Natural killer cell treated with Interleukin-12 subunit alpha and Interleukin-12 subunit beta and Interleukin-15 and Interleukin-18, amount 100 ng/mL, for 72 hours (primary cell): ENCODE measurements at places on chromosomes 2 and 18. TPM values are rescaled to one million over a fixed set of nuclear protein-coding genes. Genes with fewer than 3 reads are reported as not detected.
A peak's percentile ranks its signal among the peaks of the same experiment; 100 is the strongest.

DNA sequence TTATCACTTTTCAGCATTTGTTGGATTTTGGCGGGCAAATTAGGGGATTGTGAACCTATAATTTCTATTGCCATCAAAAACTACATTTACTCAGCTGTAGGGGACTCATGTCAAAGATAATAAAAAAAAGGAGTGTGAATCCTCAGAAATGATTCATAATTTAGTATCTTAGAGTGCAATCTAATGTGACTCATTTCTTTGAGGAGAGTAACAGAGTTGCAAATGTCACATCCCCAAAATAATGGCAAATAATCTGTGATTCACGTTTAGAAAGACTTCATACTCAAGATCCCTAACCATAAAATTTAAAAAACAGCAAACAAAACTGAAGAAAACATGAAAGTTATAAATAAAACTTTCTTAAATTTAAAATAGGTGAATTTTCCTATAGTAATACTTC lies 373.0 kb downstream of the CDH2 start:
- DNase-seq: no peak

DNA sequence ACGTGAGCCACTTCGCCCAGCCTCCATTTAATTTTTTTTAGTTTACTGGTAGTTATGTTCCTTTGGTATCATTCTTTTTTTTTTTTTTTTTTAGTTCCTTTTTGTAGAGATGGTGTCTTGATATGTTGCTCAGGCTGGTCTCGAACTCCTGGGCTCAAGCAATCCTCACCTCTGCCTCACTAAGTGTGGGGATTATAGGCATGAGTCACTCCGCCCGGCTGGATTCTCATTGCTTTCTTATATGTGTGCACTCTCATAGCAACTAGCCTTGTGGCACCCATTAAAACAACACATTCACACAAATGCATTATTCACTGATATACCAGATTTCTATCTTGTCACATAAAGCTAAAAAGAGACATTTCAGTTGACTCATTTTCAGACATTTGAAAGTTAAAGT lies 4.2 kb downstream of the TTC27 start:
- no peak for DNase-seq

DNA sequence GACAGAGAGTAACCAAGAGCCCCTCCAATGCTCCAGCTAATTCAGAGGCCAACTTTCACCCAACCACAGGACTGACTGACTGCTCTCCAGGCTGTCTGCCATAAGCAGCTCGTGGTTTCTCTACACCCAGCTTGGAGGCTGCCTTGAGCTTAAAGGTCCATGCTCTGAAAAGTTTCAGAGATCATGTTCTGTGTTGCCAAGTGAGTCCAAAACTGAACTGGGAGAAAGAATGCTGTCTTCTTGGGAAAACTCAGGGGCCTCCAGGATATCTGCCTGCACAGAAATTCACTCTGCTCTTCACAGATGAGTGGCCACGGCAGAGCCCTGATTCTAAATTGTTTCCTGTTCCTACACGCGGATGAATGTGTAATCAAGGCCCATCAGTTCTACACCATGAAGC lies 51.1 kb downstream of the LPIN2 start:
- DNase-seq: no peak

DNA sequence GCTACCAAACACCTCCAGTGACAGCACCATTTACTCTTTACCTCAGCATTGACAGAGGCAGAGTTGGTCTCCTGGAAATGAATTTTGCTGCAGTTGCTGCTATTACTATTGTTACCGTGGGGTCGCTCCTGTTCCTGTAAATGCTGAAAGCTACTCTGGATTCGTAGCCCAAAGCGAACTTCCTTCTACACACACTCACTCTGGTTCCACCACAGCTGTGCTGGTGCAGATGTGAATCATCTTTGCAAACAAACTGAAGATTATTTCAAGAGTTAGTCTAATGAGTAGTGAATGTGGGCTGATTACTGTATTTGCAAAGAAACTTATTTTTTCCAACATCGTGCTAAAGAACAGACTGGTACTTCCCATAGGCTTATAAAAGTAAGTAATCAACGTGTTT lies 304.0 kb downstream of the LPIN1 start:
- DNase-seq: no peak

DNA sequence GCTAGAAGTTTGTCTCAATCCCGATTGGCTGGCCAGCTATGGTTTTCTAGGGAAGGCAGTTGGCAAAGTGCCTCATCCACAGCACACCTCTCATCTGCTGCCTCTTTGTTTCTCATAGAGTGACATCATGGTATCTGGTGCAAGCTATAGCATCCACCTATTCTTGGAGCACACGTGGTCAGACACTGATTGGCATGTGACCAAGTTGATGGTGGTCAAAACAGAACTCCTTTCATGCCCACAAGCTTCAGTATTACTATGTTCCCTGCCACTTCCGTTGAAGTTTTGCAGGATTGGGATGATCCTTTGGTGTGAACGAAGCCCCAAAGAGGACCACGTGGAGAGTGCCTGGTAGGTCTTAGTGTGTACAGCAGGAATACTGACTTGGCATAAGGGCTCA lies 28.8 kb downstream of the TTC32 start:
- peak; percentile 38 for DNase-seq

- no peak for DNase-seq
These were observed 32.1 kb downstream of the SDC1 start for GRCh38 chr2:20192781-20193180.

GRCh38 chr2:121239969-121240368 lies 45.0 kb downstream of the TFCP2L1 start:
- DNase-seq: no peak

DNA sequence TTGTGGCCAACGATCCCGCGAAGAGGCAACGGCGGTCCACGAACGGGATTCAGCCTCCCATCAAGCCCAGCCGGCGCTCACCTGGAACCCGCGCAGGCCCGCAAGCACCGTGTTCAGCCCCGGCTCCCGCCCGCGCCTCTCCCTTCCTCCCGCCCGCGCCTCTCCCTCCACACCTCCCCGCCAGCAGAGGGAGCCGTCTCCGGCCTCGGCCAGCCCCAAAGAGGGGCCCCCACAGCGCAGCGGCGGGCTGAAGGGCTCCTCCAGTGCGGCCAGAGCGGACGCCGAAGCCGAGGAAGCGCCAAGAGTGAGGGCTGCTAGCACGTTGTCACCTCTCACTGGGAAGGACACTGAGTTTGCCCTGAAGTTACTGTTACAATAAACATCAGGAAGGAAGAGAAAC lies 55.3 kb upstream of the LAPTM4A start:
- no peak for DNase-seq

GRCh38 chr18:63534615-63535014 lies 7.6 kb upstream of the SERPINB12 start:
- no peak for DNase-seq

DNA sequence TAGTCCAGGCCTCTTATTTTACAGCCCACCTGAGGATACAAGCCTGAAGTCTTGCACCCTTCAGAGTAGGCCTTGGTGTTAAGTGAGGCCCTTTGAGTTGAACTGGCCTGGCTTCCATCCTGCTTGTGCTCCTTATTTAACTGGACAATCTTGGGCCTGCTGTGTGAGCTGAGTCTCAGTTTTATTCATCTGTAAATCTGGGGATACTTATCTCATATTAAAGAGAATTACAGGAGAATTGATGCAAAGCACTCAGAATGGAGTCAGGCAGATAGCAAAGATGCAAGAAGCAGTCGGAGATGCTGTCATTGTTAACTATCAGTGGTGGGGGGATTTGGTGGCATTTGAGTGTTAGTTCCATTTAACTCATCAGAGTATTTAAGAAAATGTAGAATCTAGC lies 36.8 kb downstream of the MFSD6 start:
- no peak for DNase-seq

GRCh38 chr18:45938488-45938935 lies 28.6 kb downstream of the EPG5 start:
- no peak for DNase-seq

DNA sequence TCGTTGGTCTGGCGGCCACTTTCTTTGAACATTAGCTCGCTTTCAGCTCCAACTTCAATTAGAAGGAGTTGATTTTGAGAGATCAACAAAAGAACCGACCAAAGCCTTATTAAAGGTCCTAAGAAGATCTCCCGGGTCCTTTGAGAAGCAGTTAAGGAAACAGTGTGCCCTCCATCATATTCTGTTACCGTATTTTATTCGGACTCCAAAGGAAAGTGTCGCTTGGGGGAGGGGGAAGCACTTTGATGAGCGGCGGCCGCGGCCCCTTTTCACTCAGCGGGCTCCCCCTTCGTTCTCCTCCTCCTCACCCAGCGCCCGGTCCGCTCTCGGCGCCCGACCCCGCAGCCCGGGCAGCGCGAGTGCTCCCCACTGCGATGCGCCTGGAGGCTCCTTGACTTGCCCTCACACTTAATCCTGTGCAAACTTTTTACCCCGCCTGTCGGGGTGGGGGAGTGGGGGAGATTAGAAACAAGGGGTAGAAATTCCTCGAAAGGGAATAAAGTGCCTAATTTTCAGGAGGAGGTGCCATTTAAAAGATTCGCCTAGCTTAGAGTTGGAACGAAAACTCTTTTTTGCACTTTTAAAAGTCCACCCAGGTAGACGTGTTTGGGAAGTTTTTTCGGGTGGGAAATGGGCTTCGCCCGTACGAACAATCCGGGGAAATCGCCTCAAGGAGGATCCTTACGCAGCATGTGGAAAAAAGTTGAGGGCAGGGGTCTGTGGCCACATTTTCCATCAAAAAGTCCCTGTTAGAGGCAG lies 1.2 kb upstream of the OTX1 start:
- no peak for DNase-seq

DNA sequence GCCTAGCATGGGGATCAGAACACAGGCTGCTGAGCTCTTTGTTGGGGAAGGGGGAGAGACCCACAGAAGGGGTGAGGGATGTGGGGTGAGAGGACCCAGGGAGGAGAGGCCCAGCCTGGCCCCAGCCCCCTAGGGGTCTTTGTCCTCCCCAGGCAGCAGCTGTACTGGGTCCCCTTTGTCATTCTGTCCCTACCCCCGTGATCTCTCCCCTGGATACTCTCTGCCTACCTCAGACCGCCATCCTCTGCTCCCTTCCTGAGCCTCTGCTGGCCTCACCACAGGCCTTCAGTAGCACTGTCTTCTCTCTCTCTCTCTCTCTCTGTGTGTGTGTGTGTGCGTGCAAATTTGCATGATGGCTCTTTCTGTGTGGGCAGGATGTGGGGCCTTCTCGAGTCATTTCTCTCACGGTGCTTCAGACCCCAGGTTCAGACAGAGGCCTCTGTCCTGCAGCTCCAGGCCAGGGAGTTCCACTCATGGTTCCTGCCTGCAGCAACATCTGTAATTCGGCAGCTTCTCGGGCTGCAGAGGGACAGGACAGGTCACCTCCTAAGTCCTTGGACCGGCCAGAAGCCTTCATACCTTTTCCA lies 1.4 kb downstream of the PSD4 start:
- peak; percentile 90 for DNase-seq

DNA sequence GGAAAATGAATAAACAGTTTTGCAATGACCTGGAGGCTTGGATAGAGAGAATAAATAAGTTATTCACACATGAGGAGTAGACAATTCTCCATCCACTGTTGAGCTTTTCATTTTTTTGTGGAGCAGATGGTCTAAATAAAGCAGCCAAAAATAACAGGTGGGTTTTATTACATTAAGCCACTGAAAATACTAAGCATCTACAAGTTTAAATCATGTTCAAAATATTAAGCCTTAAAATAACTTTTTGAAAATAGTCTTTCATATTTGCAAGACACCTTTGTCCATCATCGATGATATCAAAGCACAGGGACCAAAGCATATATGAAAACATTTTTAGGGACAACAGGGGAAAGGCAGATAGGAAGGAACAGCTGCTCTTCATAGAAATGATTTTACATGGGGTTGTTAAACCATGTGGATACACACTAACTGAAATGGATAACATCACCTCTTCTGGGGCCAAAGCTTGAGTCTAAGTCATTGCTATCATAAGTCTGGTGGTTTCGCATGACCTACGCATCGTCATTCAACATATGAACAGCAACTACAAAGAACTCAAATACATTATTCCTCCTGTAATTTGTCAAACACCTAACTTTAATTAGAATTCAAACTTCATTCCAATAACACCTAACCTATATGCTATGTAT lies 197.6 kb upstream of the CHST9 start:
- no peak for DNase-seq

- DNase-seq: no peak
These were observed 563.1 kb upstream of the LINC00305 start for GRCh38 chr18:64712035-64712434.

Gene MYL1
- total RNA-seq: not detected

Gene PDE11A
- not detected for total RNA-seq

Gene CHRNG
- total RNA-seq: not detected

Gene KCNJ3
- total RNA-seq: not detected

Gene CFAP53
- 0.31 TPM for total RNA-seq
